Stimulated activated CD4-positive, alpha-beta T cell treated with anti-CD3 and anti-CD28 coated beads, Interleukin-1b, Interleukin-23, amount 100 ng/mL, for 4 hours (primary cell): ENCODE measurements at places on chromosomes 1 and 21.

GRCh38 chr1:210328746-210329503, at the start of gene HHAT:
HHAT (plus strand) TSS chr1:210328902; CDS start chr1:210348976, 20,074 bp downstream.
- peak; percentile 57 for DNase-seq

- no peak for DNase-seq
These were observed 49.5 kb upstream of the GPR37L1 start for GRCh38 chr1:202073206-202073605.

- no peak for DNase-seq
These were observed 9.1 kb upstream of the ATAD3B start for GRCh38 chr1:1462318-1462966.

- DNase-seq: no peak
These were observed 15.8 kb upstream of the NPHP4 start for GRCh38 chr1:6008084-6008415.

- DNase-seq: no peak
These were observed 606.0 kb downstream of the SMYD3 start for GRCh38 chr1:245901037-245901436.

DNA sequence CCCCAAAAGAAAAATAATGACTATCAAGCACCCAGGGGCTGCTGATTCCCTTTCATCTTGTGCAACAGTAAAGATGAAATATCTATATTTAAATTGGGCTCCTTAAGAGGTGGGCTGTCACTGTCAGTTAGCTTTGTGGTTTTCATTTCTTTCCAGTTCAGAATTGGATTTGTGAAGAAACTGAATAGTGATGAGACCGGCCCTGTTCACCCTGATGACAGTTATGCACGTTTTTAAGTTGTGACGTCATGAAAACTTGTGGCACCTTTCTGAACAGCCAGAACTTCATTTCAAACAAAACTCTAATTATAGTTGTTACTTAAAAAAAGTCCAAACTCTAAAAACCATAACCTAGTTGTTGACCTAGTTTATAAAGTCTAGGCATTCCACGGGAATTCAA, 125.9 kb downstream of the RUNX1 start:
- DNase-seq: no peak

- no peak for DNase-seq
These were observed 429.0 kb downstream of the KIF26B start for GRCh38 chr1:245583575-245584330.

GRCh38 chr1:66446261-66447001, 87.5 kb upstream of the SGIP1 start:
- peak; percentile 46 for DNase-seq

DNA sequence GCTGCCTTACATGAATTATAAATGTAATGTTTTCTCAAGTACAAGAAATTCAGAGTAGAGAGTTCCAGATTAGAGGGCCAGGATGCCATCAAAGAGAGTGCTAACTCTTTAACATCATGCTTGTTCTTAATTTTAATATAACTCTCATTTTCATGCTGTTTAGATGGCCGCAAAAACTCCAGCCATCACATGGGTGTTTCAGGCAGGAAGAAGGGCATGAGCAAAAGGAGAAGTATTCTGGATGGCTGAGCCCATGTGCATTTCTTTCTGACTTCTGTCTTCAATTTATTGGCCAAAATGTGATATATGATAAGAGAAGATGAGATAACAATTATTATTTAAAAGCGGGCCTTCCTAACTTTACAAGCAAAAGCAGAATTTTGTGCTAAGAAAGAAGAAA, 1328.6 kb downstream of the MRPL39 start:
- DNase-seq: no peak

DNA sequence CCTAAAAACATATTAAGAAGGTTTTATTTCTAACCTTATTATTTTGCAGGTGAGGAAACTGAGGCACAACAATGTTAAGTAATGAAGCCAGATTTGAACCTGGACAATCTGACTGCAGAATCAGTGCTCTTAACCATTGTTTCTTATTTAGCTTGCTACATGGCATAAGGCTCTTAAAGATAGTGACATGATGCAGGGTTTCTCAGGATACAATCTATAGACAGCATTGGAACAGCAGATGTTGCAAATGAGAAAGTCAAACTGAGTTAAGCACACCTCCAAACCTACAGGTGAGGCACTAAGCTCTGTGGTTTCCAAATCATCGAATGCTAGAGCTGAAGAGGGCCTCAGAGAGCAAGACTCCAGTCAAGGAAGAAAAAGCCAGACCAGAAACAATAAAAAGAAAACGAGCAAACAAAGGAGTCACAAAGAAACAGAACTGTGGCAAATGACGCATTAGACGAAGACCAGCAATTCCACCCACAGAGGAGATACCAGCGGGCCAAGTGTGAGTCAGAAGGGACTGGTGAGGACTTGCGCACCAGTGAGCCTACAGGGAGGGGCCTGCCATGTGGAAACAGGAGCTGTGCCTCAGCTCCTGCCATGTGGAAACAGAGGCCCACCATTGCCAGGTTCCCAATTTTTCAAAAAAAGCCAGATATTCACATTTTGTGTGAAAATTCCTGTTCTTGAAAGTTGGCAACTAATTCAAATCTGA, 14.4 kb downstream of the CD58 start:
- DNase-seq: peak; percentile 46

- no peak for DNase-seq
These were observed 110.3 kb downstream of the TBX15 start for GRCh38 chr1:118877668-118878396.

- DNase-seq: no peak
These were observed 6.3 kb downstream of the RGS5 start for GRCh38 chr1:163196449-163196787.

GRCh38 chr21:39484711-39485276, 33.0 kb downstream of the SH3BGR start:
- DNase-seq: no peak

DNA sequence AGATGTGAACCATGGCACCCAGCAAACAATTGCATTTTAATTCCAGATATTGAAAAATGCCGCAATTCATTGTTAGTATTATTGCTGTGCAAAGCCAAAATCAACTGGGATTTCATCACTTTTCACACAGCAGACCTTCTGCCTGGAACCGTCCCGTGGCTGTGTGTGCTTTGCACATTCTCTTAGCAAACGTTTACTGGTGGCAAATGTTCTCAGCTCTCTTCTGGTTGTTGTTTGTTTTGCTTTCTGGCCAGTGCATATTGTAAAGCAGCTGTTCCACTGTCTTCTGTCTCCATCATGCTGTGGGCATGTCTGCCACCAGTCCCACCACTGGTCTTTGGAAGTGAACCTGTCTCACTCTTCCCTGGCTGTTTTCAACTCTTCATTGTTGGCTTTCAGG, 19.8 kb upstream of the TTLL10 start:
- DNase-seq: no peak

GRCh38 chr21:15688809-15689208, 41.0 kb upstream of the USP25 start:
- no peak for DNase-seq

GRCh38 chr1:190320952-190321351, 156.7 kb downstream of the BRINP3 start:
- no peak for DNase-seq

DNA sequence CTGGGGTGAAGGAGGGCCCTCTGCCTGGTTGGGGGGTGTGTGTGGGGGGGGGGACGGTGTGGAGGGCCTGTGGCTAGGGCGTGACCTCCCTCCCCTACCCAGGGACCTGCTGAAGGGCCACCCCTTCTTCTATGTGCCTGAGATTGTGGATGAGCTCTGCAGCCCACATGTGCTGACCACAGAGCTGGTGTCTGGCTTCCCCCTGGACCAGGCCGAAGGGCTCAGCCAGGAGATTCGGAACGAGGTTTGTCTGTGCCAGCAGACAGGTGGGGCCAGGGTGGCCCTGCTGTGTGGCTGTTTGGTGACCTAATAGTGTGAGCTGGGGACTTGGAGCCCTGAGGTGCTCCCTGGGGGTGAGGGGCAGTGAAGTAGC, 43.9 kb downstream of the COQ8A start:
- no peak for DNase-seq

DNA sequence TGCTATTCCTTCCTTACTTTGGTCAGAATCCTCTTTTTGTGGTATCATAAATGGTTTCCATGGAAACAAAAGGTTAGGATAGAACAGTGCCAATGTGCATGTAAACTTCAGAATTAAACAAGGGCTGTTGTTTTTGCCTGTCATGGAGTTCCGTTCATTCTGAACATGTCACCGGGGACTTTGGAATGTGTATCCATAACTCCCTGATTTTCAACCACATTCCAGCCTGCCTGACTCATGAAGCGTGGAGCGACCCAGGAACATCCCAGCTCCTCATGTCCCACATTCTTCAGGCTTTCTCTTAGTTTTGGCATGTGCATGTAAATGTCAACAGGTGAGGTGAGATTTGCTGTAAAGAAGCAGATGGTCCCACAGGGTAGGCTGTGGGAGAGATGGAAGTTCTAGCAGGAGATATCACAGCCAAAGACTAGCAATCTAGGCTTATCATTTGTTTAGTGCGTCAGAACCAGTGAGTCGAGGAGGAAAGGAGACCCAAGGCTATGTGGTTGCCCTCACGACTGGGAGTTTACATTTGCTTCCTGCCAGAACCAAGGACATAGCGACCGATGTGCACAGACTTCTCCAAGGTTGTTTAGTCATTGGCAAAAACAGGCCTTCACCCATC, 23.0 kb upstream of the DNAJC11 start:
- no peak for DNase-seq

GRCh38 chr1:47997289-47998200, at the start of gene TRABD2B:
TRABD2B (minus strand) TSS chr1:47997385.
- DNase-seq: peak; percentile 42

DNA sequence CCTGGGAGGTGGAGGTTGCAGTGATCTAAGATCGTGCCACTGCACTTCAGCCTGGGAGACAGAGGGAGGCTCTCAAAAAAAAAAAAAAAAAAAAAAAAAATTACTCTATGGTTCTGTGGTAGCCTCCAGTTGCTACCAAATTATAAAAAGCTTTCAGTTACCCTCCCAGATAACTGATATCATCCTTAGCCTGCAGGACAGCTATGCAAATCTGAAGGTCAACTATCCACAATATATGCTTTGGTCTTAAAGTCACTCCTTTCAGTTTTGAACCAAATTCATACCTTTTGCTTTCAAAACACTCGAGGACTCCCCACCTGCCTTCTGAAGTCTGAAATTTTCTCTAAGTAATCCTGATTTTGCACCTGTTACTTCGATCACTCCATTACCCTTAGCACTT, 3.1 kb downstream of the MIXL1 start:
- DNase-seq: no peak

- DNase-seq: no peak
These were observed 9.5 kb upstream of the BTG2 start for GRCh38 chr1:203295796-203296195.

DNA sequence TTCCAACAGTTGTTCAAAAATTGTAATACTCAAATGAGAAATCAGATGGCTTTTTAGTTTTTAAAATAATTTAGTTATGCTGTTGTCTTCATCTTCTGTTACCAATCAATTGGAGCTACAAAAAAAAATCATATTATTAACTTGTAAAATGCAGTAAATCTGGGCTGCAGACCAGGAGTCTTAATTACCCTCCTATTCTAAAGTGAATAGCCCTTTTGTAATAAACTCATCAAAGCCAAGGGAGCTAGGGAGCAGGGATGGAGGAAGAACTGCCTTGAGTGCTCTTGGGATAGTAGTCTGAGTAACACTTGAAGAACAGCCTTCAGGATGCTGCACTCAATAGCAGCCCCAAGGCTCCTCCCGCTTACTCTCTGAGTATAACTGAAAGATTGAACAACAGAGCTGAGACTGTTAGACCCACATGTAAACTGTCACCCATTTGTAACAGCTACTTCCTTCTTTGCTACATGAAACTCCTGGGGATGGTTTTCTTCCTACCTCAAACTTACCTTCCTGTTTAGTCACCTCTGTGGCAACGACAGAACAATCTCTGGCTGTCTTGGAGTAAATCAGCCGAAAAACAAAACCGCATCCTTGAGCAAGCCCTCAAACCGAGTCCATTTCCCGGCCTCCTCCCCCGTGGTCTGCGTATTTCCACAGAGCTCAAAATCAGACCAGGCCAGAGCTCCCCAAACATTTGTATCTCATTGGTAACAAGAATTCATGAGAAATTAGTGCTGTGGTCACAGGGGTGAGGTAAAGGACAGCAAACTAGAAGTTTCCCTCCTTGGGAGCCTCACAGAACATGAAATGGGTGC, 55.9 kb downstream of the CD58 start:
- DNase-seq: no peak

DNA sequence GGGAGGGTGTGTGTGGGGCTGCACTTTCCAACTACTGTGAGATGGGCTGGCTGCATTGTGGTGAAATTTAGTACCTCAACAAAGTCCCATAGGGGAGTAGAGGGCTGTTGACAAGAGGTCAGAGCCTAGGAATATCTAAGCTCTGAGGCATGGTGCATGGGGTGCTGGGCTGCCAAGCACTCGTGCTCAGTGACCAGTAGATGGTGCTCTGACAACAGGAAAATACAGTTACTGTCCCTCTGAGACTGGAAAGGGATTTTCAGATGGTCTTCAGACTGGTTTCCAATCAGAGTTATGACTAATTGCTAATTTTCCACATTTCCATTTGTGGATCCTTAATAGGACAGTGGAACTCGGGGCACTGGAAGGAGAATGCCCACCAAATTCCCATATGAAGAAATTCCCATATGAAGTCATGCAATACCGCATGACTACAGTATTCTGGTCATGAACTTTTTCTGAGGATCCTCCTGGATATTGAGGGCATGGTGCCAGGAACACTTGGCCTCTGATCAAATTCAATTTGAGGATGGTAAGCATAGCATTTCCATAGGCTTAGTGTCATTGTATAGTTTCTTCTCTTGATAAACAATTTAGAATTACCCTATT, 4.1 kb upstream of the CACNA1E start:
- DNase-seq: no peak

- DNase-seq: no peak
These were observed 4.7 kb downstream of the IRF6 start for GRCh38 chr1:209800984-209801834.

GRCh38 chr1:4380564-4381168, 273.7 kb upstream of the AJAP1 start:
- no peak for DNase-seq

DNA sequence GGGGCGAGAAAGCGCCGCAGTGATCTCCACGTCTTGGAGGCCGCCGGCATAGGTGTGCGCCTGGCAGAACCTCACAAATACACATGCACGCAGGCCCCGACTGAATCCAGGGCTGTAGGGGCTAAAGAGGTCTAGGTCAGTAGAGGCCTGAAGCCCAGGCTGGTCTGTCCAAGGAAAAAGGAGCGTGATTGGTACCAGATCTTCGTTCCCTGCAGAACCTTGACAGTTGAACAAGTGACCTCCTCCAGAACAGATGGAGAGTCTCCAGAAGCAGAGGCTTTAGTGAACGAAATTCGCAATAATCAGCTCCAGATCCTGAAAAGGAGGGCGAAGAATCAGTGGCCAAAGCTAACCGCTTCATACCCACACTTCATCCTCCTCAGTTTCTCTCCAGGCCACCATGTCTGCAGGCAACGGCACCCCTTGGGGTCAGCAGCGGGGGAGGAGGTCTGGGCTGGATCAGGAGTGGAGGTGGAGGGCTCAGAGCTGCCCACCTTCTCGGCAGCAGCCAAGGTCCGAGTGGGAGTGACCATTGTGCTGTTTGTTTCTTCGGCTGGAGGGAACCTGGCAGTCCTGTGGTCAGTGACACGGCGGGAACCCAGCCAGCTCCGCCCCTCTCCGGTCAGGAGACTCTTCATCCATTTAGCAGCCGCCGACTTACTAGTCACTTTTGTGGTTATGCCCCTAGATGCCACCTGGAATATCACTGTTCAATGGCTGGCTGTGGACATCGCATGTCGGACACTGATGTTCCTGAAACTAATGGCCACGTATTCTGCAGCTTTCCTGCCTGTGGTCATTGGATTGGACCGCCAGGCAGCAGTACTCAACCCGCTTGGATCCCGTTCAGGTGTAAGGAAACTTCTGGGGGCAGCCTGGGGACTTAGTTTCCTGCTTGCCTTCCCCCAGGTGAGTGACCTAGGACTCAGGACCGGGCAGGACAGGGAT, 749 bp upstream of the PEX11B start:
- DNase-seq: no peak

- no peak for DNase-seq
These were observed 84.7 kb downstream of the NDUFS5 start for GRCh38 chr1:39110882-39111281.
